ENCODE measurements at places on chromosomes 2 and 18.

DNA sequence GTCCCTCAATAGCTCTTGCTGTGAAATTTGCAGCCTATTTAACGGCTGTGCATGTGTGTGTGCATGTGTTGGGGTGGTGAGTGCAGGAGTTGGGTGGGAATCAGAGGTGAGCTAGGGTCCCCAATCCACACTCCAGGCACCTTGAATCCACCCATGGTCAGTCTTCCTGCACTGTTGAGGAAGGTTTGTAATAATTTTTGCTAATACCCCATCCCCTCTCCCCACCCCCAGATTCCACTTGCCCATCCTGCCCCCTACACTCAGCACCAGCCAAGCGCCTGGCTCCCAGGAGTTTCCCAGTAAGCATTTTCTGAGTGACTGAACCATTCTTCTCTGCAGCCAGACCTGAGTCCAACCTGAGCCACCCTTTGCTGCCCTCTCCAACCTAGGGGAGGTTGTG lies 208.4 kb upstream of the RAB12 start:
- no peak for DNase-seq

GRCh38 chr2:98482362-98482761 lies 37.7 kb downstream of the INPP4A start:
- DNase-seq = no peak

GRCh38 chr2:137879121-137879520 lies 85.2 kb upstream of the HNMT start:
- DNase-seq = no peak

GRCh38 chr2:149000158-149000938 lies 38.2 kb upstream of the LYPD6B start:
- DNase-seq = no peak

GRCh38 chr18:33600846-33601245 lies 22.8 kb downstream of the ASXL3 start:
- DNase-seq = no peak

DNA sequence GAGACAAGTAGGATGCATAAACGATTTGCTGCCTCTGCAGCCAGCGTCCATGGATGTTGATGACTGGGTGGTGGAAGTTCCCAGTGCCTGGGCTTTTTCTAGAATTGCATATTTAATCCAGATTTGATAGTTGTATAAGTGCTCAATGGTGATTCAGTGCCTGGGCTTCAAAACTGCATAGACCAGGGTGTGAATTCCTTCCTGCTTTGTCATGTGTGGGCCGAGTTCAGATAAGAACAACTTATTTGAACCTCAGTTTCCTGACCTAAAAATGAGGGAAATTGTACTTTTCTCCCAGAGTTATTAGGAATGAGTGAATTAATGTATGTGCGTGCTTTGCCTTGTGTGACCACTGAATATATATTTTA lies 154.6 kb downstream of the WDSUB1 start:
- no peak for DNase-seq

DNA sequence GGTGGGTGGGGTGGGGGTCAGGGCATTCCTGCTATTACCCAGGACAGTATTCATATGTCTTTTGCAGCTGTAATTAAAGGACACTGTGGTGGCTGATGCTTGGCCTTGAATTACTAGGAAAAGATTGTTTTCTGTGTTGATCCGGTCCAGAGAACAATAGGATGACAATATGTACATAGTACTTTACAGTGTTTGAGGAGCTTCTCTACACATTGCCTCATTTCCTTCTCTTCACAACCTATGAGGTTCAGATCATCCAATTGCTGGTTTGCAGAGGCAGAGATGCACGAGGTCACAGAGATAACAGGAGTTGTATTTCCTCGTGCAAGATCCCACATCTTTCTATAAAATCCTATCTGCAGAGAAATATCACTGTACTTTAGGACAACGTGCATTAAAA lies 119.5 kb downstream of the LIPG start:
- no peak for DNase-seq

DNA sequence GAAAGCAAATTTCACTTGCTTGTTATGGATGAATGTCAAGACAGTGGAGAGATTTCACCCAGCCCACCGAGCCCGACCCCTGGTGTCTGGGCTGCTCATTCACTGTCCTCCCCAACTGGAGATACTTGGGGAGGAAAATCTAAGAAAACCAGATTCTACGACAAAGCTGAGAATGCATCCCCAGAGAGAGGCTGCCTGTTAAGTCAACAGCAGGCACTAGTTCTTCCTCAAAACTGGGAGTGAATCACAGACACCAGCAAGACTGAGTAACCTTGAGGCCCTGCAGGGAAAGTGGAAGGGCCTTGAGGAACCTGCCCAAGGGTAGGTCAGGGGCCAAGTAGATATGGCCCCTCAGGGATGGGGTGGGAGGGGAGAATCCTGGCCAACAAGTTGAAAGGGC lies 34.2 kb upstream of the MLPH start:
- DNase-seq = no peak

GRCh38 chr2:202278944-202279343 lies 13.4 kb downstream of the NOP58 start:
- no peak for DNase-seq

DNA sequence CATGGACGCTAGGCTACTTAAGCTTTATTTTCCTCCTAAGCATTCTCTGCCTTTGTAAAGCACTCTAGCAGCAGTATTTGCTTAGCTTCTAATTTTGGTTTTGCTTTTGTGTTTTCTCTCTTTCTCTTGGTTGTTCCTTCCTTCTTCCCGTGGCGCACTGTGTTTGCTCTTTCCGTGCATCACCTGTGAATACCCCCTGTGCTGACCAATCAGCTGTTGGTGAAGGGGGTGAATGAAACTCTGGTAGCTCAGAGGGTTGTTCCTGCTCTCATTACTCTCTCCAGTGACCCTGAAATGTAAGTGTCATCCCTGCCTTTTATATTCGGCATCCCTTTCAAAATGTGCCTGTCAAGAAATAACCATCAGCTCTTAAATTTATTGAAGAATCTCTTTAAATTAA lies 45.5 kb upstream of the TNFRSF11A start:
- DNase-seq = no peak

- no peak for DNase-seq
Observed at GRCh38 chr2:42290005-42290404, 71.0 kb downstream of the COX7A2L start.

- DNase-seq = no peak
Observed at GRCh38 chr18:42641996-42642395, 473.5 kb downstream of the RIT2 start.

- no peak for DNase-seq
Observed at GRCh38 chr2:232420073-232420454, 13.4 kb downstream of the ALPG start.

Data from activated B cell treated with CpG ODN at 0.5 μM for 24 hours (primary cell).